ENCODE measurements at places on chromosomes 2 and 18.
A peak's percentile ranks its signal among the peaks of the same experiment; 100 is the strongest.

DNA sequence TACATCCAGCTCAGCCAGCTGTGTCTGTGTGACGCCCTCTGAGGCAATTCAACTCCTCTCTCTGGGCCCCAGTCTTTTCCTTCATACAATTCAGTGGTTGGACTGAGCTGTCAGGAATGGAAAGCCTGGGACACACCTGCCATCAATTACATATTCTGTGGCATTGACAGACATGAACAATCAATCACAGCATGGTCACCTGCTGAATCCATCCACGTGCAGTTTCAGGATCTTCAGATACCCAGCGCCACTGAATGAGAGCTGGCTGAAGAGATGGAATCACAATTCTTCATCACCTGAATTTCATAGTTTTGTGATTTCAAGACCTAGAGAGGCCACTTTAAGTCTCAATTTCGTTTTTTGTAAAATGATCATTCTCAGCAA lies 5.1 kb downstream of the ADRA2B start:
- DNase-seq, result no peak

GRCh38 chr2:64260817-64261216 lies 116.6 kb upstream of the PELI1 start:
- DNase-seq, result no peak

GRCh38 chr2:99565227-99565626 lies 75.4 kb upstream of the REV1 start:
- DNase-seq, result no peak

- no peak for DNase-seq
Measured at GRCh38 chr2:118622913-118623312, 224.5 kb downstream of the EN1 start.

- no peak for DNase-seq
Measured at GRCh38 chr2:4029081-4029480, 325.7 kb downstream of the DCDC2C start.

- no peak for DNase-seq
Measured at GRCh38 chr2:140600116-140600515, 1530.7 kb downstream of the LRP1B start.

GRCh38 chr2:201644001-201644400 lies 698 bp upstream of the TMEM237 start:
- DNase-seq, result no peak

GRCh38 chr2:133148187-133148586 lies 420.1 kb downstream of the NCKAP5 start:
- DNase-seq, result no peak

DNA sequence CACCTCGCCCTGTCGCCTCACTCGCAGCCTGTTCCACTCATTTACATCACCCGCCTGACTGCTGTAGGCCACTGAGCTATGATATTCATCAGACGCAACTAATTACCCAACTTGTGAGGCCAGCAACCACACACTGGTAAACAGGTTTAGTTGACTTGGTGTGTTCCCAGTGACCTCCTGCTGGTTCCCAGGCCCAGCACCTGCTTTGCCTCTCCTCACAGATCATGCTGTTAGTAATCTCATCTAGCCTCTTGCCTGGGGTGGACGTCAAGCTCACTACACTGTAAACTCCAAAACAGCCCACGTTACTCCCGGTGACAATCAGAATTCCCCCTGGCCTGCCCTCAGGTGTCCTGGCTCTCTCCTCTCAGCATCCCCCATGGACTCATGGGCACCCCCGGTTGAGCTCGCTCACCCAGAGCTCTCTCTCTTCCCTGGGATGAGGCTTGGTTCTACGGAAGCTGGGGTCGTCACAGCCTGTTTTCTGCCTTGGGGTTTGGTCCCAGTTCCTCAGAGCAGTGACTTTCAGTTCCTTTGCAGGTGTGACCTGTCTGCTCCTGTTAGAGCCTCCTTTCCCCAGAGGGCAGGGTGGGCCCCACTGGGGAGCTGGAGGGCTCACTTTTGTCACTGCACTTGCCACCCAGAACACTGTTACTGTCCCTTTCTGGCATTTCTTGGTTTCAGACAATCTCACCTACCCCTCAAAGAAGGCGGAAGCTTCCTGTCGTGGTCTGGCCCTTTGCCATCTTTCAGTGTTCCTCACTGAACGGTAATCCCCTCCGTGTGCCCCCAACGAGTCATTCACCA lies 40.3 kb downstream of the INPP5D start:
- DNase-seq, result no peak

DNA sequence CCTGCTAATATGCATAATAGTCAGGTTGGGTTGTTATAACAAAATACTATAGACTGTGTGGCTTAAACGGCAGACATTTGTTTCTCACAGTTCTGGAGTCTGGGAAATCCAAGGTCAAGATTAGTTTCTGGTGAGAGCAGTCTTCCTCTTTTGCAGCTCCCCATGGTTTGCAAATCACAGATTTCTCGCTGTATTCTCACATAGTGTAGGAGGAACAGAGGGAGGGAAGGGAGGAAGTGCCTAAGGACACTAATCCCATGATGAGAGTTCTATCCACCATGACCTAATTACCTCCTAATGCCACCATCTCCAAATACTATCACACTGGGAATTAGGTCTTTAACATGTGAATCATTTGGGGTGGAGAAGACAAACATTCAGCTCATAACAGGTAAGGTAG lies 20.1 kb upstream of the PTH2R start:
- DNase-seq, result no peak

DNA sequence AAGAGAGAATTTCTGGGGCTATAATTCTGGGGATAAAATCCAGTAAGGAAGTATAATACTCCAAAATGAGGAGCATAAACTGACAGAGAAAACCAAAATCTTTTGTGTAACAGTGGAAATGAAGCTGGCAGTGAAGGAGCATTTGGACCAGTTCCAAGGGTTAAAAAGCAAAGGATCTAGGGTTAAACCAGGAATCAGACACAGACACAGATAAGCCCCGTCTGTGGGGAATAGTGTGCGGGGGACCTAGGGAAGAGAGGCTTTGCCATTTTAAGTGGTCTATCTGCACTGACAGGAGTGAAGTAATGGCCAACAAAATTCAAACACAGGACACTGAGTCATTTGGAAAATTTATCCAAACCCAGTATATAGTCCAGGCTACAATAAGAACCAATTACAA lies 23.4 kb downstream of the SAP130 start:
- DNase-seq, result no peak

DNA sequence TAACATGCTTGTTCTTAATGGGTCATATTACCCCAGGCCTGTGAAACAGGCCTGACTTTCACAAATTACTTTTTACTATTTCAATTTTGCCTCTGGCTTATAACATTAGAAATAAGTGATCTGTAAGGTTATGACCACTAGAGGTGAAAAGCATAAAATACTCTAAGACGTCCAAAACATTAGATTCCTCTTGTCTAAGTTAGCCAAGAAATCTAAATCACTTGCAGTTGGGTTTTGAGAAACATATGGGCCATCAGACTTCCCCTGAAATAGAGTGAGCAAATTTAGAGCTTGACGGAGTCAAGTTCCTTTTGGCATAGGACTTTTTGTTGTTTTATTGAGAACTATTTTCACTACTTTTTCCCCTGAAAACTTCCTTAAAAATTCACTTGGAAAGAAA lies 32.7 kb upstream of the RIT2 start:
- DNase-seq, result no peak

GRCh38 chr2:178386986-178387597 lies 63.9 kb downstream of the PRKRA start:
- no peak for DNase-seq

- no peak for DNase-seq
Measured at GRCh38 chr2:152486737-152487400, 151.9 kb downstream of the FMNL2 start.

GRCh38 chr18:79918615-79919011 lies 32.8 kb downstream of the SLC66A2 start:
- DNase-seq, result no peak

- no peak for DNase-seq
Measured at GRCh38 chr2:120761164-120761861, 25.6 kb downstream of the GLI2 start.

GRCh38 chr18:34592961-34593382 lies 117.1 kb upstream of the DTNA start:
- DNase-seq, result no peak

GRCh38 chr18:63143330-63143771 lies 176.2 kb downstream of the BCL2 start:
- no peak for DNase-seq

DNA sequence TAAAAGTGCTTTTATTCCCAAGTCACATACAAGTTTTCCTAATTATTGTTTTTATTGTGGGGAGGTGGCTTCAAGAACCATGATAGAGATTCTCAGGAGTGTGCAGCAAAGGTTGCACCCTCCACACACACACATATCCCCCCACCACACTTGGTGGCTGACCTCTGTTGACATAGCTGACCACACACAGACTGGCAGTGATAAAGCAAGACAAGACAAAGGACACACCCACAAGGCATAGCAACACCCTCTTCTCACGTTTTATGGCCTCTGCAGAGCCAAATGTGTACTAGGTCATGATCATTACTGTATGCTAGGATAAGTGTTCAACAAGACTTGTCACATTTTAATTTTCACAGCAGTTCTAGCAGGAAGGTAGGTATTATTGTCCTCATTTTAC lies 143.0 kb upstream of the EPC2 start:
- no peak for DNase-seq

DNA sequence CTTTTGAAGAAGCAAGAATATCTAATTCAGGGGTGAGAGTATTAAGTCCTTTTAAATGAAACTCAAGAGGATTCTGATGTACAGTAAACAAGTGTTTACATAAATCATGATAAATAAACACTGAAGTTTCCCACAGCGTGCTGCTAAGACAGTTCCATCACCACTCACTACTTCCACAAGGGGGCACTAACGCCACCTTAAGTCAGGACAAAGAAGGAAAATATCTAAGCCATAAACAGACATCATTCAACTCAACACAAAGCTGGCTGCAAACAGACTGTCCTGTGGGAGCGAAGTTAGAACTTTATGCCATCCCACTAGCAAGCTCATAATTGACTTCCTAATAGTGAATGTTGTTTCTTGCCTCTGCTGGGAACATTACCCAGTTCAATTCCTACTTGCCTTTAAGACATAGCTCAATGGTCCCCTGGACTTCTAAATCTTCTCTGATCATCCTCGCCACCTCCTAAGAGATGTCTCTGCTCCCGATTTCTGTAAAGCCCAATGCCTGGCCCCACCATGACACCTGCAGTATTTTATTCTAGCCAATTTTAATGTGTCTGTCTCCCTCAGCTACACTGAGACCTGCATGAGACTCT lies 36.5 kb downstream of the MRPL44 start:
- DNase-seq, result peak; percentile 21

DNA sequence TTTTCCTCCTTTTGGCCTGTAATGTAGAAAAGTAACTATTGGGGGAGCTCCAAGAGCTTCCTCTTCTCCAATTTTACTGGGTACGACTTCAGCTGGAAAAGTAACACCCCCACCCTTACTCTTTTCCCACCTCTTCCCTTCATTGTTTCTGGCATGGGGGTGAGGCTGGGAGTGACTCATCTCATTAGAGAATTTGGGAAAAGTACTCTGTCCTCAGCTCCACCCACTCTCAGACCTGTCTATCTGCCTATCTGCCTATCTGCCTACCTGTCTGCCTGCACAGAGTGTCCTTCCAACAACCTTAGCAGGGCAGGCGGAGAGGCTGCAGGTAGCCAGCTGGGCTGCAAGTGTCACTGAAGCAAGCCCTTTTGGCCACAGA lies 93.6 kb downstream of the EPHA4 start:
- no peak for DNase-seq

GRCh38 chr18:36733150-36733549 lies 95.7 kb downstream of the TPGS2 start:
- no peak for DNase-seq

GRCh38 chr2:195466427-195466826 lies 190.6 kb upstream of the SLC39A10 start:
- no peak for DNase-seq

GRCh38 chr2:110863726-110864125 lies 131.4 kb downstream of the ACOXL start:
- DNase-seq, result no peak

DNA sequence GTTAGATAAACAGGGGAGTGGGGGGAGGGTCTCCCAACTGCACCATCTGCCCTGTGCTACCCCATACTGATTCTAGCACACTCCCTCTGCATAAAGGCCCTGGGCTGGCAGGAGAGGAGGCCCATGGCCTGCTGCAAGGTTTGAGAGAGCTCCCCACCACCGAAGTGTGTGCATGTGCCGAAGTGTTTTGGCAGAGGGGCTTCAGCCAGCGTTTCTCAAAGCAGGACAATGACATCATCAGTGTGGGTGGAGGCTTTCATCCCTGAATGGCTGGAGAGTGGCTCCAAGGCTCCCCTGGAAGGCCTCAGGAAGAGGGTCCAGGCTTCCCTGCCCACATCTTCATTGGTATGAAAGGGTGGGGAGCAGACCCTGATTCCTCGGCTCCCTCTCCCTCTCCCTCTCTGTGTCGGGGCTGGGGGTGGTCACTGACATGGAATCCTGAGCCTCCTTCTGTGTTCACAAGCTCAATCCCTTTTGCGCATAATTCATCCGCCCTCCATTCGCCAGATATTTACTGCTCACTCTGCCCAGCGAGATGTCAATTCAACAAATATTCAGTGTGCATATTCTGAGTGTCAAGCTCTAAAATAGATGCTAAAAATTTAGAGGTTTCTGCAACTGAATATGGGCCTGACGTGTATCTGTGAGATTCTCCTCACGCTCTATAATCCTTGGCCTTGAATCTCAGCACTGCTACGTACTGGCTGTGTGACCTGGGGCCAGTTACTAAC lies 122.1 kb downstream of the CELF4 start:
- DNase-seq, result no peak

DNA sequence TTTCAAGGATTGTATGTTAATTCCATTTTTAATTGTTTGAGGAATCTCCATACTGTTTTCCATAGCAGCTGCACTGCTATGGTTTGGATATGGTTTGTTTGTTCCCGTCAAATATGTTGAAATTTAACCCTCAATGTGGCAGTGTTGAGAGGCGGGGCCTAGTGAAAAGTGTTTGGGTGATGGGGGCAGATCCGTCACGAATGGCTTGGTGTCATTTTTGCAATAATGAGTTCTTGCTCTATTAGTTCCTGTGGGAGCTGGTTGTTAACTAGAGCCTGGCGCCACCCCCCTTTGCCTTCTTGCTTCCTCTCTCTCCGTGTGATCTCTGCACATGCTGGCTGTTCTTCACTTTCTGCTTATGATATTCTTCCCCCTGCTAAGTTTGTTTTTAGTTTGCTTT lies 71.4 kb upstream of the LDLRAD4 start:
- DNase-seq, result no peak

DNA sequence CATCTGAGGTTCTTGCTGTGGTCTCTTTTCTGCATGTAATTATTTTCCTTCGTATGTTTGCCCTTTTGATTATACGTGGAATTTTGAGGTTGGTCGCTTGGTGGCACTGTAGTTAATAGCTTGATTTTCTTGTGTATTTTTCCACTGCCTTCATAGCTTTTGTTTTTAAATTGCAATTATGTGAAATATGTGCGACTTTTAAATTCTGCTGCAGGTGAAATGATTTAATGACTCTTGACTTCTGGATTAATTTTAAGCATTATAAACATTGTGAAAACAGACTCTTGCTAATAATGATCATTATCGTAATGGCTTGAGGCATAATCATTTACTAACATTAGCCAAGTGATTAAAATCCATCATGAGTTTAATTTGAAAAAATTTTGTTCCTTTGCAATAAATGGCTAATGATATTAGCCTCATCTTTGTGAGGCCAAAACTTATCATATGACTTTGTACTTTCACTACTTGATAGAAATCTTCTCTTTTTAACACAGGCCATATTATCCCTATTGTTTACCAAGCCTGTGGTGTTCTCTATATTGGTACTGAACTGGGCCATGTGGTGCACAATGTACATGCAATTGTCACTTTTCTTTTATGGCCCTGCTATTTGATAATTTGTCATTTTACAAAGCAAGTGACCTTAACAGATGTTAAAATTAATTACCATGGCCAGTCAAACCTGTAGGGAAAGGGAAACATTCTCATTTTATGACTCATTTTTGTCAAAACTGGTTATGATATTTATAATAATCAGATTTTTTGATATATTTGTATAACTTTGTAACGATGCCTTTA lies 62.8 kb upstream of the NEUROD1 start:
- no peak for DNase-seq
